ENCODE measurements at places on chromosomes 11 and 22. TPM values are rescaled to one million over a fixed set of nuclear protein-coding genes. Genes with fewer than 3 reads are reported as not detected.

DNA sequence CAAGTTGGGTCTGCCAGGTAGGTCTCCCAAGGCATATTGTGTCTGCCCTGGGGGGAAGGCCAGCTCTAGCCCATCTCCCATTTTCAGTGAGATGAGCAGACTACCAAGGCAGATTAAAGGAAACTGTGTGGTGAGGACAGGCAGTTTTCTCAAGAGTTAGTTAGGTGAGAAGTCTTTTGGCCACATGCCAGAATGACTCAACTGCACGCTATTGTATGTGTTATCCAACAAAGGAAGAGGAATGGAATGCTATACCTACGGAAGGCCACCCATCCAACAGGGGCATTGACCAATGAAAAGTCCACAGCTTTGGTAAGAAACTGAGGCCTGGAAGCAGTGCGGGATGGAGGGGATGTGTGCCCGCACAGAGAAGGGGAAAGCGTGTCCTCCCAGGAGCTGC is 941.7 kb downstream of the NTM start:
- no peak for DNase-seq
- no peaks in the 10 kb centered on the region for H3K27me3 ChIP-seq
- no peak overlapping the region for H3K27ac ChIP-seq

DNA sequence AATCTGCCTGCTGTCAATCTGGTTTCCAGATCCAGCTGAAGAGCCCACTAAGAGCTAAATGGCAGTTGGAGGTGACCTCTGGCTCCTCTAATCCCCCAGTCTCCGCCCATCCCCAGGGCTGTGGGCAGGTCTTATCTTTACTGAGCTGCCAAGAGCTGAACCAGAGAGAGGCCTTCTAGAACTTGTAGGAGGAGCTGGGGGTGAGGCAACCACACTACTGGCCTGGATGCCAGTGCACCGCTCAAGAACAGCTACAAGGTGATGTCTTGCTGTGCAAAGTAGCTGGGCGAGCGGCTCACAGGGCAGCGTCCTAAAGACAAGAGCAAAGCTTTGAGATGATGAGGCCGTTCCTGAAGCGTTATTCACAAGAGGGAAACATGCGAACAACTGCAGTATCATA is 374.6 kb downstream of the CTTN start:
- no peak overlapping the region for H3K27ac ChIP-seq
- DNase-seq: no peak
- no peaks in the 10 kb centered on the region for H3K36me3 ChIP-seq
- H3K4me3 ChIP-seq: no peak overlapping the region
- H3K4me1 ChIP-seq: no peaks in the 10 kb centered on the region
- no peaks in the 10 kb centered on the region for H3K27me3 ChIP-seq

DNA sequence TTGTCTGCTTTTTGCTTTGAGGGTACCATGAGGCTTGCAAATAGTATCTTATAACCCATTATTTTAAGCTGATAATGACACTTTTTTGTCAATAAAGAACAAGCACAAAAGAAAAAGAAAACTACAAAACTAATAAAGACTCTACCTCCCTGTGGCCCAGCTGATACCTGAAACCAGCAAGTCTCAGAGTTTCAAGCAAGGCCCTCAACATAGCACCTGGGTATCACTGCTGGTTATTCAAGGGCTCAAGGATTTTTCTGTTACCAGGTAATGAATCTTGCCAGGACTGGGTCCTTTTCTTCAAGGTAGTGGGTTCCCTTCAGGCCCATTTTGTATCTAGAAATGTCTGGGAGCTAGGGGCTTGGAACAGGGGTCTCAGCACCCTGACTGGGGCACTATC is 281.6 kb upstream of the C11orf87 start:
- H3K27ac ChIP-seq: no peak overlapping the region
- no peak for DNase-seq
- H3K4me1 ChIP-seq: no peaks in the 10 kb centered on the region
- H3K27me3 ChIP-seq: no peaks in the 10 kb centered on the region
- no peaks in the 10 kb centered on the region for H3K36me3 ChIP-seq

- H3K4me3 ChIP-seq: no peak overlapping the region
- no peaks in the 10 kb centered on the region for H3K36me3 ChIP-seq
- DNase-seq: no peak
- H3K4me1 ChIP-seq: no peaks in the 10 kb centered on the region
- H3K27ac ChIP-seq: no peak overlapping the region
- no peaks in the 10 kb centered on the region for H3K27me3 ChIP-seq
These were observed 126.5 kb downstream of the NAV2 start for GRCh38 chr11:19838994-19839768.

DNA sequence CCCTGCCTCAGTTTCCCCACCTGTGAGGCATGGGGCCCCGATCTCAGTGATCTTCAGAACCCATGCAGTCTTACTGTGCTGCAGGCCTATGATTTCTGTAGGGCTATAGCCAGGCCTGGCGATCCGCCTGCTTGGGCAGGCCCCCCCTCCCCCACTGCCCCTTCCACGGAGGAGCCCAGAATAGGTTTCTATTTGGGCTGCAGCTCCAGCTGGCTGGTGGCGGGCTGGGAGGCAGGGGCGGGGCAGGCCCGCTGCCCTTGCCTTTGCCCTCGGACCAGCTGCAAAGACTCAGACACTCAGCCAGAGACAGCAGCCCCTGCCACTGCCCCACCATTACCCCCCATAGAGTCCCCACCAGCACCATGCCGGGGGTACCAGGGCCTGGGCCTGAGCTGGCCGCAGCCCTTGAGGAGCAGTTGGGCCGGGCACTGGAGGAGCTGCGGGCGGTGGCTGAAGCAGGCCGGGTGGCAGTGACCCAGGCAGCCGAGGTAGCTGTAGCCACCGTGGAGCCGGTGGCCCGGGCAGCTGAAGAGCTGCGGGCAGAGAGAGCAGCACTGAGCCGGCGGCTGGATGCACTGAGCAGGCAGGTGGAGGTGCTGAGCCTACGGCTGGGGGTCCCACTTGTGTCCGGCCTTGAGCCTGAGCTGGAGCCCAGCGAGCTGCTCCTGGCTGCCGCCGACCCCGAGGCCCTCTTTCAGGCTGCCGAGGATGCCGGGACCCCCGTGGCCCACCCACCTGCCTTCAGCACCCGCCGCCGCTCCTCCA is 12.2 kb downstream of the SMTN start:
- no peak overlapping the region for H3K4me3 ChIP-seq
- peak overlapping the region; percentile 7 for H3K27ac ChIP-seq
- peaks cover 12% of the 10 kb centered on the region for H3K4me1 ChIP-seq
- no peaks in the 10 kb centered on the region for H3K36me3 ChIP-seq
- peak; percentile 59 for DNase-seq

The CNIH2 gene
- total RNA-seq: 4.6 TPM

The OR8A1 gene
- not detected for total RNA-seq

GRCh38 chr22:37420686-37421467 is 6.4 kb downstream of the ELFN2 start:
- no peak overlapping the region for H3K4me3 ChIP-seq
- H3K36me3 ChIP-seq: no peaks in the 10 kb centered on the region
- peaks cover 11% of the 10 kb centered on the region for H3K27me3 ChIP-seq
- H3K4me1 ChIP-seq: peaks cover 11% of the 10 kb centered on the region
- H3K27ac ChIP-seq: no peak overlapping the region
- DNase-seq: no peak

The DNAJB13 gene
- total RNA-seq: not detected

The HTR3B gene
- not detected for total RNA-seq

The OR52A1 gene
- not detected for total RNA-seq

GRCh38 chr22:39623603-39624500 is 53.3 kb downstream of the CACNA1I start:
- no peaks in the 10 kb centered on the region for H3K4me1 ChIP-seq
- H3K36me3 ChIP-seq: no peaks in the 10 kb centered on the region
- no peak for DNase-seq
- no peak overlapping the region for H3K4me3 ChIP-seq
- no peak overlapping the region for H3K27ac ChIP-seq
- peaks cover 5% of the 10 kb centered on the region for H3K27me3 ChIP-seq

- no peak overlapping the region for H3K27ac ChIP-seq
- no peak overlapping the region for H3K4me3 ChIP-seq
- peaks cover 12% of the 10 kb centered on the region for H3K4me1 ChIP-seq
- no peaks in the 10 kb centered on the region for H3K36me3 ChIP-seq
- DNase-seq: no peak
These were observed 134.1 kb downstream of the BBOX1 start for GRCh38 chr11:27174672-27175210.

DNA sequence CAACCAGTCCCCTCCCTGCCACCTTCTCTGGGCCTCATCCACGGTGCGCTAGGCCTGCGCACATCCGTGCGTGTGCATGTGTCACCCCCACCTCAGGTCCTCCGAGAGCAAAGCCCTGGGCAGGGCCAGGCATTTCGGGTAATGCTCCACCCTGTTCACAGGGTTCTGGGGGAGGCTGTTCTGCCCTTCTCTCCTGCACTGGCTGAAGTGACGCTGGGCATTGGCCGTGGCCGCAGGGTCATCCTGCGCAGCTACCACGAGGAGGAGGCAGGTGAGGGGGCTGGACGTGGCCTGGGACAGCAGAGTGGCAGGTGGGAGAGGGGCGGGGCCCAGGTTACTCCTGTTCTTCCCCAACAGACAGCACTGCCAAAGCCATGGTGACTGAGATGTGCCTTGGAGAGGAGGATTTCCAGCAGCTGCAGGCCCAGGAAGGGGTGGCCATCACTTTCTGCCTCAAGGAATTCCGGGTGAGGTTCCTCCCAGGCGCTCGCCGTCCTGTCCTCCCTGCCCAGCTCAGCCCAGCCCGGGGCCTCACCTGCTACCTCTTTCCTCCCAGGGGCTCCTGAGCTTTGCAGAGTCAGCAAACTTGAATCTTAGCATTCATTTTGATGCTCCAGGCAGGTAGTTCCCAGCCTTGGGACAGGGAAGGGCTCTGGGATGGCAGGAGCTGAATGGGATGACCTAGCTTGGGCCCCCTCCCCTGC is 3.9 kb downstream of the RAD9A start:
- peaks cover 36% of the 10 kb centered on the region for H3K4me1 ChIP-seq
- H3K36me3 ChIP-seq: peaks cover 8% of the 10 kb centered on the region
- H3K4me3 ChIP-seq: no peak overlapping the region

DNA sequence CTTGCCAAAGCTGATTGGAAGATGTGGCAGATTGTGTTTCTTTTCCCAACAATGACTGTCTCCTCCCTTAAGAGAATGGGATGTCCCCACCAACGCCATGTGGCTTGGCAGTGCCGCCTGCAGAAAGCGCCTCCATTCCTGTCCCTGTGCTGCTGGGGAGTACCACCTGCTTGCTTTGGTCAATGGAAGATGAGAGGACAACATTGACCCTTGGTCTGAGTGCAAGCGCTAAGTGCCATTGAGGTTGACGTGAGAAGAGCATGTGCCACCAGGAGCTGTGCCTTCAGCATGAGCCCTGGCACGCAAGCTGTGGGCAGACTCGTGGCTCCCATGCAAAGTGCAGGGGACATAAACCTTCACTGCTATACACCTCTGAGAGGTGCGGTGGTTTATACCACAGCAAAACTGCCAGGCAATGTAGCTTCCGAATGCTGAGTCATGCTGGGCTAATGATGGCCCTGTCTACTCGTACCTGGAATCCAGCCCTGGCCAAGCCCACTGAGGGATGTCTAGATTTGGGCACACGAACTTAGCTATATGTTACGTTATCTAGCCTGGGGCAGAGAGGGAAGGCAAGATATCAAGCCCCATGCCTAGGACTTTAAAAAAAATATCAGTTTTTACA is 41.9 kb downstream of the MYEOV start:
- DNase-seq: no peak
- no peak overlapping the region for H3K27ac ChIP-seq
- H3K4me1 ChIP-seq: peaks cover 15% of the 10 kb centered on the region
- H3K4me3 ChIP-seq: no peak overlapping the region
- no peaks in the 10 kb centered on the region for H3K36me3 ChIP-seq

DNA sequence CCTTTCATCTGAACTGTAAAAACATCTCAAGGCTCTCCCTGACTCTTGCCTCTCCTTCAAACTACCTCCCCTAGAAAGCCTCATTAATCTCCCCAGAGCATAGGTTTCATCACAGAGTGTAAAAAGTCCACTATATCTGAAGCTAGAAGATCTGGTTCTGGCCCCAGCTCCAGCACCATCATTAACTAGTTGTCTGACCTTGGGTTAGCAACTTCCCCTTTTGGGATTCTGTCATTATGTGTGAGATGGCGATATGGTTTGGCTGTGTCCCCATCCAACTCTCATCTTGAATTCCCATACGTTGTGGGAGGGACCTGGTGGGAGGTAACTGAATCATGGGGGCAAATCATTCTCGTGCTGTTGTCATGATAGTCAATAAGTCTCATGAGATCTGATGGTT is 97.3 kb downstream of the KCNC1 start:
- no peaks in the 10 kb centered on the region for H3K36me3 ChIP-seq
- H3K4me3 ChIP-seq: no peak overlapping the region
- DNase-seq: no peak
- H3K27ac ChIP-seq: no peak overlapping the region
- no peaks in the 10 kb centered on the region for H3K4me1 ChIP-seq

GRCh38 chr11:59273373-59273841 is 60.7 kb upstream of the MPEG1 start:
- H3K4me1 ChIP-seq: no peaks in the 10 kb centered on the region
- no peaks in the 10 kb centered on the region for H3K36me3 ChIP-seq
- H3K27me3 ChIP-seq: no peaks in the 10 kb centered on the region
- no peak overlapping the region for H3K4me3 ChIP-seq

The TCN2 gene
- 16.3 TPM for total RNA-seq

- peaks cover 13% of the 10 kb centered on the region for H3K4me1 ChIP-seq
- DNase-seq: no peak
- H3K27me3 ChIP-seq: no peaks in the 10 kb centered on the region
- H3K27ac ChIP-seq: no peak overlapping the region
- H3K4me3 ChIP-seq: no peak overlapping the region
These were observed 7.1 kb downstream of the NRXN2 start for GRCh38 chr11:64715756-64716472.

DNA sequence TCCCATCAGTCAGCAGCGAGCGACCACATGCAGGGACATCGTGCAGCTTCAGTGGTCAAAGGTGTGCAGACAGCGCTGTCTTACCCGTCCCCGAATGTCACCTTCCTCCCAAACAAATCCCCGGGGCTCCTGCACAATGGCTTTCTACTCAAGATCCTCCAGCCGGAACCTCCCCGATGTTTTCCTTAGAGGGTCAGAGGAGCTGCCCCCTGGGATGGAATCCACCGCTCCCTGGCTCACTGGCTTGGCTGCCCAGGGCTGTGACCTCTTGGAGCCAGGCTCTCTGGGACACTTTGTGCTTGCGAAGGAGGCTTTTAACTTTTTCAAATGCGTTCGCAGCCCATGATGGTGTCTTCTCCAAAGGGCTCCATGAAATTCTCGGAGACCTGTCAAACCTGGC is 17.3 kb upstream of the FGF19 start:
- no peak overlapping the region for H3K27ac ChIP-seq
- no peaks in the 10 kb centered on the region for H3K36me3 ChIP-seq
- H3K4me1 ChIP-seq: no peaks in the 10 kb centered on the region
- no peak for DNase-seq
- no peak overlapping the region for H3K4me3 ChIP-seq

The UBASH3B gene
- total RNA-seq: 12.9 TPM

- no peak overlapping the region for H3K4me3 ChIP-seq
- DNase-seq: no peak
- H3K27ac ChIP-seq: peak overlapping the region; percentile 40
- H3K27me3 ChIP-seq: no peaks in the 10 kb centered on the region
- H3K4me1 ChIP-seq: peaks cover 14% of the 10 kb centered on the region
- H3K36me3 ChIP-seq: no peaks in the 10 kb centered on the region
These were observed 17.2 kb upstream of the OR5B21 start for GRCh38 chr11:58525037-58525614.

- no peak overlapping the region for H3K27ac ChIP-seq
- H3K4me1 ChIP-seq: peaks cover 43% of the 10 kb centered on the region
- DNase-seq: peak; percentile 93
These were observed 34.1 kb downstream of the PHLDB1 start for GRCh38 chr11:118641397-118642019.
